ENCODE measurements at places on chromosomes 12 and 14.

- no peak for DNase-seq
Measured at GRCh38 chr14:94317259-94317658, 5.9 kb downstream of the SERPINA6 start.

GRCh38 chr14:36879558-36879957, 217.9 kb downstream of the PAX9 start:
- DNase-seq, result no peak

DNA sequence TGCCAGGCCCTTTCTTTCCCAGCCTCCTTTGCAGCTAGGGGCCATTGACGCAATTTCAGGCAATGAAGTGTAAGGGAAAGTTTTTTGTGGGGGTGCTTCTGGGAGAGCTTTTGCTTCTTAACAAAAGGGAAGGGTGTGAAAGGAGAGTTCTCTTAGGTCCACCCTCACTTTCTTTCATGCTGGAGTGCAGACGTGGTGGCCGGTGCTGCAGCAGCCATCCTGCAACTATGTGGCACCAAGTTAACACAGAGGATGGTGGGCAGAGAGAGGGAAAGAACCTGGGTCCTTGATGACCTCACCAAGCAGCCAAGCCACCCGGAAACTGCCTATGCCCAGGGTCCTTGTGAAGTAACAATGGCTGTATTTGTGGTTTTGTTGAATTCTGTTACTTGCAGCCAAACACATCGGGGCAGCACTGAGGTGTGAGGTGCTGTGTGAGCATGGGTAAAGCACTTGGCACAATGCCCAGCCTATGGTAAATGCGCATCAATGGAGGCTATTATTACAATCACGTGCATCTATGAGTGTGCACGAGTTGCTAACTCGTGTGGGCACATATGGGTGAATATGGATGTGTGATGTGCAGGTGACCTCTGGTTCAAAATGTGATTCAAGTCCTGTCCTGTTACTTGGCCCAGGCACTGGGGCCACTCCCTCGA, 122.6 kb downstream of the CALM1 start:
- DNase-seq, result no peak

GRCh38 chr14:71675126-71675899, 256.9 kb upstream of the RGS6 start:
- DNase-seq, result no peak

GRCh38 chr12:54266852-54267251, 13.1 kb downstream of the CBX5 start:
- no peak for DNase-seq

DNA sequence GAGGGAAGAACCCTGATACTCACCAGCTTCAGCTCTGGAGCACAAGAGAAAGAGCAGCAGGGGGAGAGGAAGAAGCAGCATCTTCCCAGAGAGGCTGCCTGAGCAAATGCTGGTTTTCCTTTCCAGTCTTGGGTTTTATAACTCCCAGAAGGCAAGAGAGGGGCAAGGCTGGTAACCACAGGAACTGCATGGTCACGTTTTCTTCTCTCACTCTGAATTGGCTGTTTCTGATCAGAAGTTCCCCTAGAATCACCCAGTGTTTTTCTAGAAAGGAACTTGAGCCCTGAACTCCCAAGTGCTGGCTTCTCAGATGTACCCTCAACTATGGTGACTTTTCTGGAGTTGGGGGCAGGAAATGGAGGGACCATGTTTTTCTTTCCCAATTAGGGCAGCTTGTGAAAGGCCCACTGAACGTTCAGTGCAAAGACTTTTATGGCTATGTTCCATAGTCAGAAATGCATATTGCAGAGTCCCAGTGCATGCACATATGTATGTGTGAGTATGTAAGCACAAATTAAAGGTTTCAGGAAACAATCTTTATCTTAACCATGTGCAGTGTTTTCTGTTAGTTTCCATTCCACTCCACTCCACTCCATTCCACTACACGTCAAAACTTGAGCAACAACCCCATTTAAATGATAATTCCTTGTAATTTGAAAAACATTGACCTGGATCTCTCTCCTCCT, at the start of gene CMA1:
Gene CMA1 (minus strand): TSS at position 111 of the 686 bp plus-strand sequence. CDS start 30 bp downstream, at position 81.
- DNase-seq, result no peak

GRCh38 chr12:52024845-52025230, 18.1 kb downstream of the TAMALIN start:
- DNase-seq, result peak; percentile 64

GRCh38 chr12:32146074-32146873, 39.6 kb downstream of the BICD1 start:
- DNase-seq, result no peak

DNA sequence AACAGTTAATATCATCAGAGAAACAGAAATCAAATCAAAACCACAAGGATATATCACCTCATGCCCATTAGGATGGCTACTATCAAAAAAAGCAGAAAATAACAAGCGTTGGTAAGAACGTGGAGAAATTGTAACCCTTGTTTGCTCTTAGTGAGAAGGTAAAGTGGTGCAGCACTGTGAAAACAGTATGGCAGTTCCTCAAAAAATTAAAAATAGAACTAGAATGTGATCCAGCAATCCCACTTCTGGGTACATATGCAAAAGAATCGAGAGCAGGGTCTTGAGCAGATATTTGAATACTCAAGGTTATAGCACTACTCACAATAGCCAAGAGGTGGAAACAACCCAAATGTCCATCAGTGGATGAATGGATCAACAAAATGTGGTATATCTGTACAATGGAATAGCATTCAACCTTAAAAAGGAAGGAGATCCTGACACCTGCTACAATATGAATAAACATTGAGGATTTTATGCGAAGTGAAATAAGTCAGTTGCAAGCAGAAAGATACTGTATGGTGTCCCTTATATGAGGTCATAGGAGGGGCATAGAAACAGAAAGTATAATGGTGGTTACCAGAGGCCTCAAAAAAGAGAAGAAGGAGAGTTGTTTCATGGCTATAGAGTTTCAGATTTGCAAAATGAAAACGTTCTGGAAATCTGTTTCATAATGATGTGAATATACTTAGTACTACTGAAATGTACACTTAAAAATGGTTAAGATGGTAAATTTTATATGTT, 131.0 kb upstream of the EEA1 start:
- DNase-seq, result no peak

GRCh38 chr14:25944020-25944419, 653.8 kb downstream of the NOVA1 start:
- no peak for DNase-seq

- peak; percentile 48 for DNase-seq
Measured at GRCh38 chr14:64625386-64626232, 75.8 kb downstream of the PPP1R36 start.

DNA sequence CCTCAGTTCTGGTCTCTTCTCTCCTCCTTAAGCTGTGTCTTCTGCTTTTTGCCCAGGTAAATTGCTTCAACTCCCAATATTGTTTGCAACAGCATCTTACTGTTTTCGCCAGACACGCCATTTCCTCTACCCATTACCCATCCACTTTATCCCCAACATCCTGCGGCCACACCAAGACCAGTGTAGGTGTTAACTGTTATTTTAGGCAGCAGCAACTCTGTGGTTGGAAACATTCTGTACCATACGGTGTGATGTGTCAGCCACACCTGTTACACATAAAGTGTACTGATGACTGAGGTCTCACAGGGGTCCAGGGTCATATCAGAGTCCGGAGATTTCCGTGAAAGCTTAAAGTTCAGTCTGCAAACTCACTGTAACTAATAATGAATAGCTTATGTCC, 21.8 kb upstream of the KLRD1 start:
- DNase-seq, result no peak

GRCh38 chr12:110546339-110546738, 36.8 kb downstream of the PPTC7 start:
- peak; percentile 70 for DNase-seq

- DNase-seq, result no peak
Measured at GRCh38 chr12:120787889-120788288, 62.3 kb downstream of the ACADS start.

- no peak for DNase-seq
Measured at GRCh38 chr12:111838353-111838752, 3.7 kb upstream of the MAPKAPK5 start.

DNA sequence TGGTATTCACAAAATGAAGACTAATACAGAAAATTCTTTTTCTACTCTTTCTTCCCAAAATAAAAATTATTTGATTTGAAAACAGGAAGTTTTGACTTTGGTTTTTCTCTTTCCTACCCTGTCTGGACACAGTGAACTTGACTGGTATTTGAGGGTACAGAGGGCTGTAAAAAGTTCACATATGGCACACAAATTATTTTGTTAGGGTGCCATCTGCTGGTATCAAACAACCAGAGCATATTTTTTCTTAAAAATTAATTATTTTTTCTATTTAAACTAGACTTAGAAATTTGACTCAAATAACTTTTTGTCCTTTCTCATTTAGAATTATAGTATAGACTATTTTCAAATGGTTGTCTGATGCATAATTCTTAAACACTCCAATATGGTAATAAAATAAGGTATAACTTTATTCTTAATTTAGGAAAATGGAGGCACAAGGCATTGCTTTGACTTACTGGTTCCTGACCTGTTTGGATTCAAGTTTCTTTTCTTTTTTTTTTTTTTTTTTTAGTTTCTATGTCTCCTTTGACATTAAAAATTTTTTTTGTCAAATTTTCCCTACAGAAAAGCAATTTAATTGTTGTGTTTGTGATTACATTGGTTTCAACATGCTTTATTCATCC, 390.6 kb downstream of the PRKD1 start:
- DNase-seq, result peak; percentile 33

GRCh38 chr12:70330158-70330557, 35.9 kb upstream of the KCNMB4 start:
- DNase-seq, result no peak

DNA sequence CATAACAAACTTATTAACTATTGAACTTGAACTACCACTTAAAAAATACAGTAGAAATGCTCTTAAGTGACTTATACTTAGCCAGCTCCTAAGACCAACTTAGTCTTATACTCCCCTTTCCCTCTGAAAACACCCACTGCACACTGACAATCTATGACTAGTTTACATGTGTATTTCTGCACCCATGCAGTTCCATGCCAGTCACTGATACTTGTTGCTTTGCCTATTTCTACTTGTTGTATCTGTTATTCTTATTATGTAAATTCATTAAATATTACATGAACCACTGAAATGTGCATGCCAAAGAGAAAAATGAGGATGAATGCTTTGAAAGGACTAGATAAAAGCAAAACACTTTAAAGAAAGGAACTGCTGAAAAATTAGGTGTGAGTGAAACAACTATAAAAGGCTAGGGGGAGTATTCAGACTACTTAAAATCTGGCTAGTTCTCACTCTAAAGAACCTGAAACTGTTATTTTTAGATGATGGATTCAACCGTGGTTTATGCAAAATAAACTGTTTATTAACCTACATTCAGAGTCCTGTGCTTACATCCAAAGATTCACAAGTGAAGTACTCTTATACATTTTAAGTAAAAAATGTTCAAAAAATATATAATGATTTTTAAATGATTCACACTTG, 74.7 kb downstream of the RPS6KA5 start:
- DNase-seq, result no peak

GRCh38 chr12:101931498-101932326, 54.3 kb downstream of the DRAM1 start:
- DNase-seq, result no peak

DNA sequence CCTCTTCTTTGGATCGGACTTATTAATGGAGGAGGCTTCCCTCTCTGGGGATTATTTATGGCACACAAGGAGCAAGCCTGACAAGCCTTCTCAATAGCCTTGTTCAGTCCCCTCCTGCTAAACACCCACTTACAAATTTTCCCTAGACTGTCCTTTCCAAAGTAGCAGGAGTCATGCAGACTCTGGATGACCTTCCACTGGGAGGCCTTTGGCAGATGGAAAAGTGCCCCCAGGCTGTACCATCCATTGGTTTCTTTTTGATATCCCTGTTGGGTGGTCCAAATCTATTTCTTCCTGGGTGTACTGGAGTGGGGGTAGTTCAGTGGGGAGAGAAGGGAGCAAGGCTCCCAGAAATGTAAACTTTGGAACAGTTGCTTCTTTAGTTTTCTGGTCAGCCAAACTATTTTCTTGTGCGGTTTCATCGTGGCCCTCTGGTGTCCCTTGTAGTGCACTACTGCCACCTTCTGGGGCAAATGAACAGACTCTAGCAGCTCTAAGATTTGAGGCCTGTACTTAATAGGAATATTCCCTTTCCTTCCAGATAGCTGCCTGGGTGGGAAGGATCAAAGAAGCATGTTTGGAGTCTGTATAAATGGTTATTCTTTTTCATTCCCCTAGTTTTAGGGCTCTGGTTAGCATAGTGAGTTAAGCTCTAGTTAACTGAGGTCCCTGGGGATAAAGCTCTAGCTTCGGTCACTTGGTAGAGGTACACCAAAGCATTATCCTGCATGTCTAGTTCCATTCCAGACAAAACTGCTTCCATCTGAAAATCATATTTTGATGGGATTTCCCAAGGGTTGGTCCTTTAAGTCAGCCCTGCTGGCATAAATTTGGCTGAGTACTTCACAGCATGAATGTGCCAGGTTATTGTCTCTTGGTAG, 409.5 kb downstream of the SLC6A15 start:
- peak; percentile 45 for DNase-seq

DNA sequence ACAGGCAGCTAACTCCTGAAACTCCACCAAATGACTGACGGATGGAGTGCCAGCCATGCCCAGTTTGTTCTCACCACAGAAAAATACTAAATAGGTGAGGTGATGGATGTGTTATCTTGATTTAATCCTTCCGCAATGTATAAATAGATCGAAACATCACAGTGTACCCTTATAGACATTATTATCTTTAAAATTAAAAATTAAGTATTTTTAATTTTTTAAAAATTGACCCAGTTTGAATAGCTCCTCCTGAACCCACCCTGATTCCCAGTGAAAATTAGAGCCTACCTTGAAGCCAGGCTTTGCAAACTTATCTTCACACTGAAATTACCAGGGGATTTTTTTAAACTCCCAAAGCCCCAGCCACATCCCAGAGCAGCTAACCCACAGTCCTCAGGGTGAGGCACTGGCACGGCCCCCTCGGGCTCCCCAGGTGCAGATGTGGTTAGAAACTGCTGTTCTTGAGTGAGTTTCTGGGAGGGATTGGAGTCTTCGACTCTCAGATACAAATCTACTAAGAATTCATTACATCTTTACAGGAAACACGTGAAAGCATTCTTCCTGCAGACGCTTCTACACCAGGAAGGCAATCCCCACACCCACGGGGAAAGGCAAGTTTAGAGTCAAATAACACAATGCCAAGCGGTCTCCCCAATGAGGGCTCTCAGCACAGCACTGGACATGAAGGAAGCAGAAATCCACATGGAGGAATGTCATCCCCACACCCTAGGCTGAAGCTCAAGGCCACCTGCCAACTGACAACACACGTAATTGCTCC, 126.4 kb downstream of the RIMBP2 start:
- no peak for DNase-seq

DNA sequence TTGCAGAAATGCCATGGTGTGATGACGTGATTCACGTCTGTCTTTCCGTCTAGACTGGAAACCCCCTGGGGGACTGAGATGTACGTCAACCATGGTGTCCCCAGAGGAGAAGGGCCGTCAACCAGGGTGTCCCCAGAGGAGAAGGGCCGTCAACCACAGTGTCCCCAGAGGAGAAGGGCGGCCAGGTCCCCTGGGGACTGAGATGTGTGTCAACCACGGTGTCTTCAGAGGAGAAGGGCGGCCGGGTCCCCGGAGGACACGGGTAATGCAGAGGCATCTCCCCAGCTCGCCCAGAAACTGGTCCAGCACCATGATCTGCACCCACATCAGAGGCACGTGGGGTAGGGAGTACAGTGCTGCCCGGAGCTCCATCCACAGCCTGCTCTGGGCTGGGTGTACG, 30.6 kb upstream of the GALNT9 start:
- DNase-seq, result no peak
